Hematopoietic multipotent progenitor cell treated with erythropoietin and hydrocortisone succinate and interleukin-3 and kit ligand, for 4 days (in vitro differentiated cells): ENCODE measurements at places on chromosomes 11 and 22.

DNA sequence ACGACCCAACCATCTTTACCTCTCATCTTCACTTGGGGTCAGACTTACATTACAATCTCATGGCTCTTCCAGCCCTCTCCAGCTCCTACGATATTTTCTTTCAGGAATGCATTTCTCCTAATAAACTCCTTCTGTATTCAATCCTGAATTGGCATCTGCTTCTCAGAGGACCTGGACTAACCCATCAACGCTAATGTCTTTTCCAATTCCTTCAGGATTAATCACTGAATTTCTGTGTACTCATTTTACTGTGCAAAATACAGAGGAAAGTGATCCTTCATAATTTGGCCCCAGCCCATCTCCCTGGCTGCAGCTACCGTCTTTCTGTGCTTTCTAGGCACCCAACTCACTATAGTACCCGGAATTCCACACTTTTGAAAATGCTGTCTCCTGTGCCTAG lies 239.2 kb downstream of the METTL15 start:
- DNase-seq = no peak

DNA sequence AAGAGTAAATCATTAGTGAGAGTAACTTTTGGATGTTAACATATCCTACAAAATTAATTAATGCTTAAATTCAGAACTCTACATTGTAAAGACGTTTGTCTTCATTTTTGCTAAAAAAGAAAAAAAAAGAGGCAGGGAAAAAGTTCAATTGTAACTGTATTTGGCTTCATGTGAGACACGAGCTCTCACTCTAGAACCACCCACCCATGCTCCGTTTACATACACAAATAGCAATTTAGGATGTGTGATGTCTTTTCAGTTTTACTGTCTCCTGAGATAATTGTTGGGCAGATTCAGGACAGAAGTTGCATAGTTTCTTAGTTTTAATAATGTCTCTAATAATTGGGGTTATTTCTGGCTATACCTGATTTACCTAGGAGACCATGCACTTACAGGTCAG lies 248.6 kb downstream of the AASDHPPT start:
- DNase-seq = no peak

GRCh38 chr11:110110854-110111253 lies 17.7 kb downstream of the ZC3H12C start:
- DNase-seq = no peak

DNA sequence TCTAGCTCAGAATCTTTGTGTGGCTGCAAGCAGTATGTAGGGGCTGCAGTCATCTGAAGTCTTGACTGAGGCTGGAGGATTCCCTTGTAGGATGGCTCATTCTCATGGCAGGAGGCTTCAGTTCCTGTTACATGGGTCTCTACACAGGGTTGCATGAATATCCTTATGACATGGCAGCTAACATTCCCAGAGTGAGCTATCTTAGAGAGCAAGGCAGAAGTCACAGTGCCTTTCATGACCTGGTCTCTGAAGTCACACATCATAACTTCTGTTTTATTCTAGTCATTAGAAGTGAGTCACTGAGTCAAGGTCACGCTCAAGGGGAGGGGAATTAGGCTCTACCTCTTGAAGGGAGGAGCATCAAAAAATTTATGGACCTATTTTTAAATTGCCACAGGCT lies 10.3 kb upstream of the SPON1 start:
- no peak for DNase-seq

DNA sequence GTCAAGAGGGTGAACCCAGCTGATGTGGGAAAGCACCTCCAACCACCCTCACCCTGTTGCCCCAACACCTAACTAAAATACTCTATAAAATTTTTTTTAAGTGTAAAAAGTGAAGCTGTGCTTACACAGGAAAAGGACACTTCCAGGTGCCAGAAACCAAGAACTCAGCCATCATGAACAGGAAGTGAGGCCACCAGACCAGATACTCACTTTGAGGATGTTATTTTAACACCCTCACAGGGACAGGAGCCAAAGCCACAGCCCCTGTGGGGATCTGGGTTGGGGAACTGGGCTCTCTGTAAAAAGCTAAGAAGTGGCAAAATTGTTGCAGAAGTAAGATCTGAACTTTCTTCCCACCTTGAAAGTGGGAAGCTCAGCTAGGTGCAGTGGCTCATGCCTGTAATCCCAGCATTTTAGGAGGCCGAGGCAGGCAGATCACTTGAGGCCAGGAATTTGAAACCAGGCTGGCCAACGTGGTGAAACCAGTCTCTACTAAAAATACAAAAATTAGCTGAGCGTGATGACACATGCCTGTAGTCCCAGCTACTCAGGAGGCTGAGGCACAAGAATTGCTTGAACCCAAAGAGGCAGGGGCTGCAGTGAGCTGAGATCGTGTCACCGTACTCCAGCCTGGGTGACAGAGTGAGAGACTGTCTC lies 3.8 kb downstream of the RSPH14 start:
- peak; percentile 81 for DNase-seq

DNA sequence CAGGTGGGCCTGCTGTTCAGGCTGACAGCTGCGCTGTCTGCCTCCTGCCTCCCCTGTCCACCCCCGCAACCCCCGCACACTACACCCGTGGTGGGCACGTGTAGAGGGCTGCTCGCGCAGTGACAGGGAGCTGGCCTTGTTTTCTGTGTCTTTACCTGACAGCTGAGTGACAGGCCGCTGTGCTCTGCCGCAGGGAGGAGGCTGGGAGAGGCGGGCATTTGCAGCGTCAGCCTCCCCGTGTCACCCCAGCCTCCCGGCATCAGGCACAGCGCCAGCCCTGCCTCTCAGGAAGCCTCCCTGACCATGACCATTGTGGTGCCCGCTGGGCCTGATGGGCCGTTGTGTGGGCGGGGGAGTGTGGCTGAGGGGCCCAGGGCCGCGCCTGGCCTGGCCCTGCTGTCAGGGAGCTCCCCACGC lies 32.0 kb upstream of the RELT start:
- DNase-seq = no peak

- DNase-seq = no peak
Observed at GRCh38 chr11:116808262-116809175, 14.6 kb downstream of the APOA4 start.

DNA sequence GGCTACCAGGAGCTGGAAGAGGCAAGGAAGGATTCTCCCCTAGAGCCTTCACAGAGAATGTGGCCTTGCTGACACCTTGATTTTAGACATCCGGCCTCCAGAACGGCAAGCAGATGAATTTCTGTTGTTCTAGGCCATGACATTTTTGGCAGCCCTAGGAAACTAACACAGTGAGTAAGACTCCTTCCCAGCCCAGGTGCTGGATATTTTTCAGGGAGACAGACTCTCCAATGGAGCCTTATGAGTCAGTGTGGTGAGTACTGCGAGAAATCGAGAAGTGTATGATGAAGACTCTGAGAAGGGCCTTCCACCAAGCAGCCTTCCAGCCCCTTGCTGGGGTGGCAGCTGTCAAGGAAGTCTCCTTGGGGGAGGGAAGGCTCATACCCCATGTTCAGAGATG lies 114.4 kb downstream of the OSBP2 start:
- DNase-seq = no peak
